Right renal pelvis (tissue), 4 donors: ENCODE measurements at places on chromosomes 11 and 22. TPM values are rescaled to one million over a fixed set of nuclear protein-coding genes. Genes with fewer than 3 reads are reported as not detected.

The CLCF1 gene
- polyA plus RNA-seq = 5.1 TPM

The SERPING1 gene
- polyA plus RNA-seq = 178 TPM

DNA sequence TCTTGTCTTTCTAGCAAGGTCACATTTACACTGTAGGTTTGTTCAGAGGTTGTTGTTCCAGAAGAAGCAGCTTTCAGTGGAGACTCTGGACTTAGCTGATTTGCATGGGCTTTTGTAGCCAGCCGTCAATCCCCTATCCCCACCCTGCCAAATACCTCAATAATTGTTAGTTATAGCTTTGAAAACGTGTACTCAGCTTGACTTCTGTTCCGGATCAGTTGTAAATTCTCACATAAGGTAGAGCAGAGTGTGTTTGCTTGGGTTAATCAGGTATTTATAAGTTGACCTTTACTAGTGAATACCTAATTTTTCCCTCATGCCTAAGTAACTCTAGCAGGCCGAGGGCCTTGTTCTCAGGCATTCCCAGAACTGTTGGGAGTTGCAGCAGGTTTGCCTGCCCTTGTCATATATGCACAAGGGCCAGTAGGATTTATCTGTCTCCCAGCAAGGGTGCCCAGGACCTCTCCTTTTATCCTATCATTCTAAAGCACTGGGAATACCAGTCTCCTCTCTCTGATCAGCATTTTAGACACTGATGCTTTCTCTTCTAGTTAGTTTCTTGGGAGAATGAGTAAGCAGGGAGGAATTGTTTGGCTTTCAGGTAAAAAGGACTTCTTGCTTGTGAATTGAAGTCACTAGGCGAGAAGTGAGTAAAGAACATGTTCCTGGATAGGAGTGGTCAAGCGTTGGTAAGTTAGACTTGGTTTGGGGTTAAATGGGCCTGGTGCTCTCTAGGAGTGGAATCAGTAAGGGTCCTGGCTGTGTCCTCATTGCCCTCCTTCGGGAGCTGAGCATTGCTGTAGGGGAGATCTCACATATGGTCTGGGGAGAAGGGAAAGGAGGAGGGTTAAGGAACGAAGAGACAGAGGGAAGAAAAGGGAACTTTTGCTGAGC lies 22.1 kb downstream of the STIM1 start:
- DNase-seq = no peak

DNA sequence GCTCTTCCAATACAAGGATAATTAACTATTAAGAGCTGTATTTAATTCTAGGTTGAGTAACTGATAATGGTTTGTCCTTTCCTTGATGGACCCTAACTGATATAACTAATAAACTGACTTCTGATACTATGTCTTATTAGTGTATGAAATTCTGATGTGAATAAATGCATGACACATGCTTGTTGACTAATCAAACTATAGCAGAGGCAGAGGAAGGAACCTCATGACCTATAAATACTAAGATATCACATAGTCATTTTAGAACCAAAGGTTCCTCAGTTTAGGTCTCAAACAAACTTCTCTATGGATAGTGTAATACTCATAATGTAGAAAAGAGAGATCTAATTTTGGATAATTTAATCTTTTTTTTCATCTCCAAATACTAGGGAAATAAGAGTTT lies 4.8 kb upstream of the HBD start:
- DNase-seq = no peak

GRCh38 chr11:17768547-17768946 lies 34.0 kb downstream of the KCNC1 start:
- DNase-seq = no peak

GRCh38 chr22:28674121-28674563 lies 5.5 kb downstream of the TTC28 start:
- no peak for DNase-seq
